ENCODE measurements at places on chromosomes 5 and 9.

DNA sequence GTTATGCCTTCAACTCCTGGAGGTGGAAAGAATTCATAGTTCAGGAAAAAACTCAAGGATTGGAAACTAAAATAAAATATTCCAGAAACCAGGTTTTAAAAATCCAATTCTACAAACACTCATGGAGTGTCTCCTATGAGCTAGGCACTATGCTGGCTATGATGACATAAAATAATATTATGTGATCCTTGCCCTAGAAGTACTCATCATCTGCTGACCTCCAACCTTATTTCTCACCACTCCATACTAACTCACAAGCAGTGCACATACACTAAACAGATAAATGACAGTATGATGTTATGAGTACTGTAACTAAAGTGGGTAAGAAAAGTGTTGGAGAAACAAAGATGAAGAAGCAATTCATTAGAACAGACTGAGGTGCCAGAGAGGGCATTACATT lies 93.2 kb upstream of the NR5A1 start:
- no peak for DNase-seq

DNA sequence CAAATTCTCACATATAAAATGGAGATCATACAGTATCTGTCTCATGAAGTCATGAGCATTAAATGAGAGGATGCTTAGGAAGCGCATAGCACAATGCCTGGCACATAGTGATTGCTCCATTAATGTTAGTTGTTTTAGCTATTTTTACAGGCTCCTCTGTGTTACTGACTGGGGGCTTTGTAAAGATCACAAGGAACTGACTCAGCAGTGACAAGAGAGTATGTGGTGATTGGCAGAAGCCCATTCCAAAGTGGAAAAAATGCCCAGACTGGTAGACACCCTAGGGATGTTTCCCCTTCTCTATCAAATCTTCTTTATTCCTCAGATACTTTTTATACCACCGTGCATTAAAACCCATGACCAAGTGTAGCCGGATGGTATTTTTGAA lies 33.5 kb downstream of the ABLIM3 start:
- no peak for DNase-seq

- DNase-seq: peak; percentile 71
Observed at GRCh38 chr9:4077499-4078102, 222.3 kb downstream of the GLIS3 start.

GRCh38 chr9:137053944-137054931 lies at the start of gene ENTPD2:
ENTPD2 (minus strand) TSS chr9:137054061; CDS start chr9:137053997, 64 bp downstream.
- DNase-seq: peak; percentile 84

GRCh38 chr9:125332527-125332926 lies 70.9 kb downstream of the GAPVD1 start:
- no peak for DNase-seq

GRCh38 chr5:79120221-79120620 lies 8.6 kb downstream of the BHMT start:
- DNase-seq: peak; percentile 73

DNA sequence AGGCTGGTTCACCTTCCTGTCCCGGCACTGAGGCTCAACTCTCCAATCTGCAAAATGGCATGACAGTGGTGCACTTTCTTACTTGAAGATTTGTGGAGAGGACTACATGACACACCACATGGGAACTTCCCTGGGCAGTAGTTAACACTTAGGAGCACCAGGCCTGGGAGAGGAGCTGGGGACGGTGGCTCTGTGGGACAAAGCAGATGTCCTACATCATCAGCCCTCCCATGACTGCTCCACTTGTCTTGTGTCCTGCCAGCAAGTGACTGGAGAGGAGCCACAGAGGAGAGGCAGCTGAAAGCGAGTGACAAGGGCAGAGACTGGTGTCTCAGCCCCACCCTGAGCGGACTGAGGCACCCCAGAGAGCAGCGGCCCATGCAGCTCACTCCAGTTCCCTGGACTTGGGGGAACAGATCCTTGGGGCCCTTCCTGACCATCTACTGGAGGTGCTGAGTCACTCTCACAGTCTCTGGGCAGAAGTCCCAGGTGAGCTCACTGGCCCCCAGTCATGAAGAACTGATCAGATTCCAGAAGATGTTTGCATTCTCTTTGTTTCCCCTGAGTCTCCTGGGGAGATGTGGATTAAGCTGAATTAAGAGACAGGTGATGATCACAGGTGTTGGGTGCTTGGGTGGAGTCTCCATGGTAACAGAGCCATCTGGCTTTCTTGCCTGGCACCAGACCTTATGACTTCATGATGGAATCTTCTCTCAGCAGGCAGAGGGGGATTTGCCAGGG lies 13.2 kb upstream of the SLC25A48 start:
- DNase-seq: peak; percentile 31

DNA sequence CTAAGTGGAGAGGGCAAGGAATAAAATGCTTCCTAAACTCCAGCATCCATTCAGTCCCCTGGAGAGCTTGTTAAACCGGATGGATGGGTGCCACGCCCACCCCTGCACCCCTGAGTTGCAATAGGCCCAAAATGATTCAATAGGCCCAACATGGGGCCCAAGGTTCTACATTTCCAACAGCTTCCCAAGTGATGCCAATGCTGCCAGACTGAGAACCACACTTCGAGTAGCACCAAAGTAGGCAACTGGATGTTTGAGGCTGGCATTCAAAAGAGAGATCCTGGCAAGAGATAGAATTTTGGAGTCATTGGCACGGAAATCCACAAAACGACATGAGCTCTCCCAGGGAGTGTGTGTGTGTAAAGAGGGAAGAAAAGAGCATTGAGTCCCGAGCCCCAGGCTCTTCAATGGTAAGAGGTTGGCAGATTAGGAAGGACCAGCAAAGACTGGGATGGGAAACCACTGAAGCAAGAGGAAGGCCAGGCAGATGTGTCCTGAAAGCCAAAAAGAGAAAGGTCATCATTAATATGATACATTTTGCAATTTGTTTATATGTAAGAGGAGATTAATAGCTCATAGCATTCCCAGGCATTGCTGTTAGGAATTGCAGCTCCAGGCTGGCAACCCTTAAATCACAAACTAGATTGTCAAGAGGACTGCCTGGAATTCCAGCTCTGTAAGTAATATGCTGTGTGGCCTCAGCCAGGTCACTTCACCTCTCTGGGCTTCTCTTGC lies 130.6 kb downstream of the KCNIP1 start:
- DNase-seq: peak; percentile 13

- DNase-seq: peak; percentile 51
Observed at GRCh38 chr9:97510797-97511654, 9.6 kb downstream of the TMOD1 start.

DNA sequence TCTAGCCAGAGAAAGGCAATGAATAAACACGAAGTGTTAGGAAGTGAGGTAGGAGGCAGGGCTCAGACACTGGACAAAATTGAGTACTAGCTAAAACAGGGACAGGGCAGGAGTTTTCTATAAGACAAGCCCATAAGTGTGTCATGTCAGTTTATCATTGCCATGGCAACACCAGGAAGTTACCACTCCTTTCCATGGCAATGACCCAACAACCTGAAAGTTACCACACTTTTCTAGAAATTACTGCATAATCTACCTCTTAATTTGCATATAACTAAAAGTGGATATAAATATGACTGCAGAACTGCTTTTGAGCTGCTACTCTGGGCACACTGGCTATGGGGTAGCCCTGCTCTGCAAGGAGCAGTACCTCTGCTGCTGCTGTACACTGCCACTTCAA lies 442.5 kb upstream of the COX7C start:
- DNase-seq: peak; percentile 17

DNA sequence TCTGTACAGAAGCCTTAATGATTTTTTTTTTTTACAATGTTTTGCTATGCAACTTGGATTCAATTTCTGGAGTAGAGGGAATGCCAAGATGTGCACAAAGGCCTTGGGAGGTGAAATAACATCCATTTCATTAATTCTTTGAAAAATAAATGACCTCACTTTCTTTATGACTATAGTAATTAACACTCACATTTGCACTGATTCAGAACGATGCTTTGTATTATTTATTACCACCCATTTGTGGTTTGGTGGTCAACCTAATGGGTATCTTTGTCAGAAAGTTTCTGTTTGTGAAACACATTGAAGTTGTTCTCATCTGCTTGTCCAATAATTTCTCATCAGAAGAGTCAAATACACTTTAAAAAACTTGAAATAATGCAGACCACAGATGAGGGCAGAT lies 169.3 kb downstream of the NTRK2 start:
- no peak for DNase-seq

GRCh38 chr5:169801781-169802180 lies 164.7 kb downstream of the DOCK2 start:
- no peak for DNase-seq

DNA sequence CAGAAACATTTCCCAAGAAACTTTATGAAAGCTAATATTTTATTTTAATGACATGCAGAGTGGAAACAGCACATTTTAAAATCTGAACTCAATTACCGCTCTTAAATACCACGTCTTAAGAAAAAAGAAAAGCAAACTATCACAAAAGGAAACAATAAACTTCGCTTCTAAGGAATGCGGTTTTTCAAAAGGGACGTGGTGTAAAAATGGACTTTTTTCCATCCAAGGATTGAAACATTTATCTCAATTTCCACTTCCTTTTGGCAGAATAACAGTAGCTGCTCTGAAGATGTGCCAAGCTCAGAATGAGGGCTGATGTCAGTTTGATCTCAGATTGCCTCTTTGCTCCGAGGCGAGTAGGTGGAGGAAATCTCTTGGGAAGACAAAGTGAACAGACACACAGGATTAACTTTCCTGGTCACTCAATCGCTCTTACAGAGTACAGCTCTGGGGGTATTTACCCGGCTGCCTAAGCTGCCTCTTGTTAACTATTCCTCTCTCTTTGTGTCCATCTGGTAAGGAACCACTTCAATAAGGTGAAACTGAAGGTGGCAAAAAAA lies 158.5 kb downstream of the TRPM6 start:
- no peak for DNase-seq

GRCh38 chr9:111559000-111559610 lies 34.1 kb downstream of the ZNF483 start:
- peak; percentile 59 for DNase-seq

DNA sequence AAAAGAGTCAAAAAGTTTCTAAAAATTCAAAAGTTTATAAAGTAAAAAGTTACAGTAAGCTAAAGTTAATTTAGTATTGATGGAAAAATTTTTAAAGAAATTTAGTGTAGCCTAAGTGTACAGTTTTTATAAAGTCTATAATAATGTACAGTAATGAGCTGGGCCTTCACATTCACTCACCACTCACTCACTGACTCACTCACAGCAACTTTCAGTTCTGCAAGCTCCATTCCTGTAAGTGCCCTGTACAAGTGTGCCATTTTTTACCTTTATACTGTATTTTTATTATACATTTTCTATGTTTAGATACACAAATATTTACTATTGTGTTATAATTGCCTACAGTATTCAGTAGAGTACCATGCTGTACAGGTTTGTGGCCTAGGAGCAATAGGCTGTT lies 239.5 kb upstream of the MAP3K1 start:
- DNase-seq: peak; percentile 46

GRCh38 chr9:131149688-131150053 lies 24.3 kb downstream of the NUP214 start:
- DNase-seq: no peak

DNA sequence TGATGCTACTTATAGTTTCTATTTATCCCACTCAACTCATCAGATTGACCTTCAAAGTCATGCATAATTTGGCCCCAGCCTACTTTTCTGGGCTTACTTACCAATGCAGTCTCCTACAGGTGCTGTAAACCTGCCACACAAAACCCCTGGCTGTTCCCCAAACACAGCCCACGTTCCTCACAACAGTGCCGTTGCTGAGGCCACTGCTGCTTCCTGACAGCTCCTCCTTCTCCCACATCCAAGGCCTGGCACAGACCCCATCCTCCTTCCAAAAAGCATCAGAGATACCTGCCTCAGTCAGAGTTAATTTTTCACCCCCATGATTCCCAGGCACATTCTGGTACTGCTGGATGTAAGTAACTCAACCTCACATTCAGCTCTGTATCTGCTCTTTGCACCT lies 68.1 kb upstream of the SIMC1 start:
- DNase-seq: no peak

DNA sequence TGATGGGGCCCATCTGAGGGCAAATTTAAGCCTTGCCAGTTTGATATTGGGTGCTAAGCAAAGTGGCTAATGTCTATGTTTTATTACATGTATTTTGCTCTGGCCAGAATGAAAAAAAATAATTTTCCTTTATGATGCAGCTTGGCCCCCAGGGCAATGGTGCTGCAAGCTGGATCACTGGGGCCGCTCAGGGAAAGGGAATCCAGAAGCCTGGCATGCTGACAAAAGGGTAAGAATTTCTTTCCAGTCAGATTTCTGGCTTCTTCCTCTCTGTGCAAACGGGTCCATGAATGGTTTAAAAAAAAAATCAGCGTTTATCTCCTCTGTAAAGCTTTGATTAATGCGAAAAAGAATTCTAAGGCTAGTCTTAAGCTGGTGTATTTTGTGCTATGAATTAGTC lies 138.4 kb downstream of the MAPKAP1 start:
- peak; percentile 43 for DNase-seq

- DNase-seq: peak; percentile 98
Observed at GRCh38 chr5:57327561-57328367, 153.9 kb downstream of the GPBP1 start.

DNA sequence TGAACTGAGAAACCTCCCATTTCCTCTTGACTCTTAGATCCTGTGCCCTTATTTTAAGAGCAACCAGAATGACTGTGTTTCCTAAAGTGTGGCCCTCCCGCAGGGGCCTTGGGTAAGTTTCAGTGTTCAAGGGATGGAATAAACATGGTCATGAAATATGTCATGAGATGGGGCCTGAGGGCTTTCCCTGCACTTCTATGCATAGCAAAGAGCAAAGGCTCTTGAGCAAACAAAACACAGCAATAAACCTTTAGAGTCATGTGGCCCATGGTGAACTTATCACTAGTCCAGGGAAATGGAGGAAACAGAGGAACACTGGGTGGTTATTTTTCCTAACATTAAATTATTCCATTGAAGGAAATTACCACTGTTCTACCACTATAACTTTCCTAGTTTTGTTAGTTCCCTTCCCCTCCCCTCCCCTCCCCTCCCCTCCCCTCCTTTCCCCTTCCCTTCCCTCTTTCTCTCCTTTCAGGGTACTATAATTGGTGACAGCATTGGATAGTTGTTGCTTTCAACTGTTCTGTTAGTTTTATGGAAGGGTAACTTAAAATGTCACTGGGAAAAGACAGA lies 72.4 kb downstream of the CTSL start:
- no peak for DNase-seq

DNA sequence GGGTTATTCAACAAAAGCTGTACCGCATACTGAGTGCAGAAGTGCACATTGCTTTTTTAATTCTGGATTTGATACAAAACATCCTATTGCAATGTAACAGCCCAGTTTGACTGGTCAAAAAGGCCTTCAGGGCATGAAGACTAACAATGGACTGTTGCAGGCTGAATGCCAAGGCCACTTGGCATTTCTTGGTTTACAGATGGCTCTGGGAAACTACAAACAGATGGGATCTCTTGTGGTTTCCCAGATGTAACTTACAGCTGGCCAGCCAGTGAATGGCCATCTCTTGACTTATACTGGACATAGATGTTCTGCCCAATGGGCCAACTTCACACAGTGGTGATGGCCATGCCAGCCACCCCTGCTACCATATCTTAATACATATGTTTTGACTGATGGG lies 36.8 kb downstream of the UGT3A2 start:
- DNase-seq: no peak

- no peak for DNase-seq
Observed at GRCh38 chr5:32869216-32869615, 158.1 kb downstream of the NPR3 start.

- DNase-seq: no peak
Observed at GRCh38 chr5:553874-554273, 29.6 kb upstream of the SLC9A3 start.
